ENCODE measurements at places on chromosomes 2 and 18.
A peak's percentile ranks its signal among the peaks of the same experiment; 100 is the strongest.

DNA sequence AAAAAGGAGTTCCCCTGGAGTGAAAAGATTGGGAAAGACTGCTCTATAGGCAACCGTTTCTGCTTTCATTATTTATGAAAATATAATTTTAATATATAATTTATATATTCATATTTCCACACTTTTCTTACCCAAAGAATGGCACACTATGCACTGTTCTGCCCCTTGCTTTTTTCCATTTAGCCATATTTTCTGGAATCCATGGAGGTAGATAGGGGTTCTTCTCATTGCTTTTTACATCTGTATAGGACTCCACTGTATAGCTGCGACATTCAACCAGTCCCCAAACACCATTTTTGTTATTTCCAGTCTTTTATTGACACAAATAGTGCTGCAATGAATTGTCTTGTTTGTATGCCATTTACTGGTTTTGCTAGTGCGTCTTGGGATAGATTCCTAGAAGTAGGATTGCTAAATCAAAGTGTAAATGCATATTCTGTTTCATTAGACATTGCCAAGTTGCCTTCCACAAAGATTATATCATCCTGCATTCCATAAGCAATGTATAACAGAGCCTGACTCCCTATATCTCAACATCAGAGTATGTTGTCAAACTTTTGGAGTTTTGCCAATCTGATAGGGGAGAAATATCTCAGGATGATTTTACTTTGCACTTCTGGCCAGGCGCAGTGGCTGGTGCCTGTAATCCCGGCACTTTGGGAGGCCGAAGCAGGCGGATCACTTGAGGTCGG lies 26.6 kb upstream of the TCF7L1 start:
- DNase-seq, result no peak

DNA sequence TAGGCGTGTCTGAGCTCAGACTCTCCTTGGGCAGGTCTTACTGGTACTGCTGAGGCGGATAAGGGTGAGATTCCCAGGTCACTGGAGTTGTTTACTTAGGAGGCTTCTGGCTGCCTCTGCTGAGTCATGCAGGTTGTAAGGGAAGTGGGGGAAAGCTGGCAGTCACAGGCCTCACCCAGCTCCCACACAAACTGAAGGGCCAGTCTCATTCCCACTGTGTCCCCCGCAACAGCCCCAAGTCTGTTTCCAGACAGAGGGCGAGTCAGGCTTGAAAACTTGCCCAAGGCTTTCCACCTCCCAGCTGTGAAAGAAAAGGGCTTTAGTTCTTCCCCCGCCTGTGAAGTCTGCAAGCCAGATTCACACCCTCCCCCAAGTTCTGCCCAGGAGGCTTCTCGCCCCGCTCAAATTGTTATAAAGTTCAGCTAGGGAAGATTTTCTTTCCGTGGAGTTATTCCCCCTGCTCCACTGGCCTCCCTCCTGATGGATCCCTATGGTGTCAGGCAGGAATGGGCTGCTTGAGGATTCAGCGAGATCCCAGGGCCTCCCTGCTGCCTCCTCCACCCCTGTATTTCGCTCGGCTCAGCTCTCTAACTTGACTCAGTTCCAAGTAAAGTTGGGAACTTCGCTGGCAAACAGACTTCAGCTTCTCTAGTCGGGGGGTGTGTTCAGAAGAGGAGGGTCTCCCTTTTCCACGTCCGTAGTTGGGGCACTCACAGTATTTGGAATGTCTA lies 248.6 kb downstream of the NR4A2 start:
- DNase-seq, result no peak

- DNase-seq, result no peak
Observed at GRCh38 chr2:120776649-120777048, 41.0 kb downstream of the GLI2 start.

- no peak for DNase-seq
Observed at GRCh38 chr2:236744716-236745115, 175.1 kb downstream of the ACKR3 start.

DNA sequence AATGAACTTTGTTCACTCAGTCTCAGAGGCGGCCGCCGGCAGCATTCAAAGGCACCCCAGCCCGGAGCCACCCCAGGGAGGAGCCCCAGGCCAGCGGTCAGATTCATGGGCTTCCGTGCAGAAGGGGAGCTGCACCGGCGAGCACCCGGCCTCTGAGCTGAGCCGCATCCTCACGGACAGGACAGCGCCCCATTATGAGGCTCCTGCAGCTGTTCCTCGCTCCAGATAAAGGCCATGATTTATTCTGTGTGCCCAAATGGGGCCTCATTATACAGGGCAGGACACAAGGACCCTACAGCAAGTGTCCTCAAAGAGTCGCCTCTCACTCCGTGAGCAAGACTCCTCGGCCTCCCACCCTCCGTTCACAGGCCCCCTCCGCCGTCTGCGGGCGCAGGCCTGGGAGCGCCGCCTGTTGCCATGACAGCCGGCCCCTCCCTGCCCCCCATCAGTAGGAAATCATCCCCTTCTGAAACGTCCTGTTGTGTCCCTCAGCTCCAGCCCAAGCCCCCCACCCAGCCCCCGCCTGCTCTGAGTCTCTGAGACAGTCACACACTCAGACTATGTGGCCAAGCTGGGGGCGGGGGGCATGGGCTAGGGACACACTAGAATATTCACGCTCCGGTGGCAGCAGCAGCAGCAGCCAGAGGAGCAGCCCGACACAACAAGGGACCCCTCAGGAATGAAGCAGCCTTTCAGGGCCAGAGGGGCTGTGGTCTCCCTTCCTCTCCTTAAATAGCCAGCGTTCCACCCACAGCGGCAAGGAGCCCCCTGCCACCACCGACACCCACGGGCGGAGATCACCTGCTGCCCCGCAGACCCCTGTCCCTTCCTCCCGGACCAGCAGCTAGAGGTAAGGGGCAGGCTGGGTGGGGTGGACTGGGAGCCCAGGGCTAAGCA lies at the start of gene GPR17:
TSS of gene GPR17 (plus strand) at position 759 of the 897 bp plus-strand sequence. CDS start 4,583 bp downstream, outside the sequence.
- peak; percentile 17 for DNase-seq

- DNase-seq, result no peak
Observed at GRCh38 chr2:42970151-42970550, 177.8 kb upstream of the HAAO start.

- no peak for DNase-seq
Observed at GRCh38 chr2:198141726-198142125, 337.3 kb downstream of the PLCL1 start.

DNA sequence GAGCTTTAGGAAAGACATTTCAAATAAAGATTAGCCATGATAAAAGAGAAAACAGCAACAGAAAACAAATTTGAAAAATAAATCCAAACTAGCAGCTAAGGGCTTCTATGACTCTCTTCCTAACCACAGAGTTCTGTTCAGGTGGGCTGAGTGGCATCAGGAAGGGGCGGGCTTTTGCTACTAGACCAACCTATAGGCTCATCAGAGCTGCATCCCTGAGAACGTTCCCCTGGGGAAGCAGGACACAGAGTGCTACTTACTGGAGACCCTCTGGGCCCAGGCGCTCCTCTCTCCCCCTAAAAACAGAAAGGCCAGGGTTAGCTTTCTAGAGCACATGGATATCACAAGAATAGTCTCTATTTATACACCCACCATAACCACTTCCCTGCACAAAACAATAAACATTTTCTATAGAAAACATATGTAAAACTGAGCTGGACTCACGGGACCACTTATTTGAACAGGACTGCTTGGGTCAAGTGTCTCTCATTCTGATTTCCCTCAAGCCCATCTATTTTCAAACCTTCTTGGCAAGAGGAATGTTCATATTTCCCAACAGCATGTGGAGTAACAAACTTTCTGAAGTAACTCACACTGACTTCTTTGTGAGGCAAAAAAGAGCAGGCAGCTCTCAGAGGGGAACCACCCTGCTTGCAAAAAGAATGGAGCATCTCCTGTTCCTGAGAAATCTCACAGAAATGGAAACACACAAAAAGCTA lies 78.9 kb upstream of the LMAN1 start:
- no peak for DNase-seq

DNA sequence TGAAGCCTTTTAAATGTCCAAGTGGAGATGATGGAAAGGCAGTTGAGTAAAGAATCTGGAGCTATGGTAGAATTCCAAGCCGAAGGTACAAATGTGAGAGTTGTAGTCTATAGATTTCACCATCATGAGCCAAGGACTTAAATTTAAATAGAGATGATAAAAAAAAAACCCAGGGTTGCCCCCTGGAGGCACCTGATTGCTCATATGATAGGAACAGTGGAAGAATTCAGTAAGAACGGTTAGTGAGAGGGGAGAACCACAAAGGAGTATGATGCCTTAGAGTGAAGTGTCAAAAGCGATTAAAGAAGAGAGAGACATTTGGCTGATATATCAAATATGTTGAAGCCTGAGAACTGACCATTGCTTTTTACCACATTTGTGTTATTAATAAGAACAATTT lies 11.9 kb downstream of the NYAP2 start:
- DNase-seq, result no peak

GRCh38 chr2:50535971-50536759 lies 495.8 kb downstream of the NRXN1 start:
- no peak for DNase-seq

DNA sequence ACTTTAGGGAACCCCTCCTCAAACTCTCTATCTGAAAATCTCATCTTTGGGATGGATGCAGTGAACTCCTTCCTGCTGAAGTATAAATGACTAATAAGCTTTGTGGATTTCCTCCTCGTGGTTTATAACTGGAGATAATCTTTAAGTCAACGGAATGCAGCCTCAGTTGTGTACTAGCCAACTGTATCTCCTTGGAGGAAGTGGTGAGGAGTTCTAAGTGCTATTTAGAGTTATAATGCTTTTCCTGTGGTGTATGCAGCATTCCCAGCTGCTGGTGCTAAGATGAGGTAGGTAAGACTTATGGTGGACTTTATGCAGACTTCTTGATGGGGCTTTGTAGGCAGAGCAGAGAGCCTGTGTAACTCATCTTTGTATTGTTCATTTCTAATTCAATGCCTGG lies 90.9 kb downstream of the LYPD6B start:
- no peak for DNase-seq

- DNase-seq, result no peak
Observed at GRCh38 chr2:127411653-127412369, 6.4 kb upstream of the PROC start.

GRCh38 chr18:6639305-6639704 lies 90.2 kb upstream of the ARHGAP28 start:
- no peak for DNase-seq

DNA sequence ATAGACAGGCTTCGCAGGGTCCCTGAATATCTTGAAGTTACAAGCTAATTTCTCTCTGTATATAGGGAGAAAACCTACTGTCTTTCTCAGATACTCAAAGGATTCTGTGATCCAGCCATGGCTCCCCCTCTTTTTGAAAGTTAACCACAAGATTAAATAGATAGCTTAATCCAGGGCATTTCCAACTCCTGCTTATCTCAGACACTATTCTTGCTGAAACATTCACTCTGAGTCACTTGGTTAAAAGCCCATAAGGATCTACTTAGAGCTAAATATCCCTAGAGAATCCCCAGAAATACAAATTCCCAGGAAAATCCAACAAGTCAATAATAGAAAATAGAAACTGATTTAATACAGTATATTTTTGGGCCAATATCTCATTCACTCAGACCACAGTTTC lies 179.1 kb upstream of the LYPD1 start:
- no peak for DNase-seq

DNA sequence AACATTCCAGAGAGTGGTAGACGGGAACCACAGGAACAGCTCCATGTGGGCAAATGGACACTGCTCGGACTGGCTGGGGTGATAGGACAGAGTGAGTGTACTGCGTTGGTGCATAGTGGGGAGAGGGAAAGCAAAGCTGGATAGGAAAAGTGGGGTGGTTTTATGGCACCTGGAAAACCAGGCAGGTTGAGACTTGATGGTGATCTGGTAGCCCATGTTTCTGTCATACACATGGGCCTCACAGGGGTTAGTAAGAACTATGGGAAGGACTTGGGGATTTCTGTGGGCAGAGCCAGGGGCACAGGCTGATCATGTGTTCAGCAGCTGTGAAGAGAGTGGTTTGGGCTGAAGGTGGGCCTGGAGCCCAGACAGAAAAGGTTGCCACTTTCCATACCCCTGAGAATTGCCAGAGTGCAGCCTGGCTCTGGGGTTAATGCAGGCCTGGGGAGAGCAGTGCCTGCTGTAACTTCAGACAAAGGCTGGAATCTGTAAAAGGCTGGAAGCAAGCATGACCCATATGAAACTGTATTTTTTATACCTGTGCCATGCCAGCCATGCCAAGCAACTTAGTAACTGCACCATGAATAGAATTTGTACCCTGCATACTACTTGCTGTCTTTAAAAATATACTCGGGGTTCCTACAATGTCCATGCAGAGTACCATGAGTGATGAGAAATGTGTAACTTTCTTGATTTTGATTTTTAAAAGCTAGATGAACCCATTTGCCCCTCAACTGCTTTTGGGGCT lies 41.9 kb downstream of the RPIA start:
- DNase-seq, result no peak

DNA sequence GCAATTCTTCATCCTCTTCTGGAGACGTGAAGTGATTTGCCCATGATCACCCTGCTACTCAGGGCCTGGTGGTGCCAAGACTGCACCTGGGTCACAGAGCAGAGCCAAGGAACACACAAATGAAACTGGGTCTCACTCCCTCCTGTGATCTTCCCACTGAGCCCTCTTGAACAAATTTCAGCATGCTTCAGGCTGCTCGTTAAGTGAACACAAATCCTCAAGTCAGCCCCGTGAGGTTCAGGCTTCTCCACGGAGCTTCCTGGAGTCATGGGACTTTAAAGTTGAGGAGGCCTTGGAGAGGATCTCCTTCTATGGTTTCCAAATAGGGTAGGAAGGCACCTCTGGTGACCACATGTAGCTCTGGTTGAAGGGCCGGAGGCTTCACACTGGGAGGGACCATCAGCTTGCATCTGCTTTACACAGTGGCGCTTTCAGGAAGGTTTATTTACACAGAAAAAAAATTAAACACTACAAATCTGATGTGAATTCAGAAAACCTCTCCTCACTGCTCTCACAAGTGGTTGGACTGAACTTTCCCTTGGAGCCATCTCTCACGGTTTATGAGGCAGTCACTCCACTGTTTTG lies 255.4 kb downstream of the LOXHD1 start:
- DNase-seq, result no peak

DNA sequence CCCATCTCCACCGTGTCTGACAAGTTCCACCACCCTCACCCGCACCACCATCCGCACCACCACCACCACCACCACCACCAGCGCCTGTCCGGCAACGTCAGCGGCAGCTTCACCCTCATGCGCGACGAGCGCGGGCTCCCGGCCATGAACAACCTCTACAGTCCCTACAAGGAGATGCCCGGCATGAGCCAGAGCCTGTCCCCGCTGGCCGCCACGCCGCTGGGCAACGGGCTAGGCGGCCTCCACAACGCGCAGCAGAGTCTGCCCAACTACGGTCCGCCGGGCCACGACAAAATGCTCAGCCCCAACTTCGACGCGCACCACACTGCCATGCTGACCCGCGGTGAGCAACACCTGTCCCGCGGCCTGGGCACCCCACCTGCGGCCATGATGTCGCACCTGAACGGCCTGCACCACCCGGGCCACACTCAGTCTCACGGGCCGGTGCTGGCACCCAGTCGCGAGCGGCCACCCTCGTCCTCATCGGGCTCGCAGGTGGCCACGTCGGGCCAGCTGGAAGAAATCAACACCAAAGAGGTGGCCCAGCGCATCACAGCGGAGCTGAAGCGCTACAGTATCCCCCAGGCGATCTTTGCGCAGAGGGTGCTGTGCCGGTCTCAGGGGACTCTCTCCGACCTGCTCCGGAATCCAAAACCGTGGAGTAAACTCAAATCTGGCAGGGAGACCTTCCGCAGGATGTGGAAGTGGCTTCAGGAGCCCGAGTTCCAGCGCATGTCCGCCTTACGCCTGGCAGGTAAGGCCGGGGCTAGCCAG lies 1.2 kb downstream of the ONECUT2 start:
- no peak for DNase-seq
